PC-3 (cell line): ENCODE measurements at places on chromosomes 1 and 21. TPM values are rescaled to one million over a fixed set of nuclear protein-coding genes. Genes with fewer than 3 reads are reported as not detected.

PROX1 gene
- total RNA-seq = 0.12 TPM in 1 of 2 replicates, not detected in the other

SLC1A7 gene
- total RNA-seq = 0.23 and 0.26 TPM in 2 replicates

LGALS8 gene
- total RNA-seq = 45.7 and 47.9 TPM in 2 replicates

NKAIN1 gene
- total RNA-seq = 0.18 and 0.75 TPM in 2 replicates

HMGN2 gene
- total RNA-seq = 822 and 888 TPM in 2 replicates

LENEP gene
- total RNA-seq = not detected in 2 replicates

LAMC1 gene
- 71.5 TPM in 2 replicates for total RNA-seq

SHISAL2A gene
- not detected in 2 replicates for total RNA-seq

LMX1A gene
- not detected in 2 replicates for total RNA-seq

AKR7A2 gene
- 63.3 and 72.3 TPM in 2 replicates for total RNA-seq

GJB3 gene
- 89.9 and 97.9 TPM in 2 replicates for total RNA-seq

PTPN22 gene
- 0.04 and 0.17 TPM in 2 replicates for total RNA-seq

GBP4 gene
- 0.07 and 0.86 TPM in 2 replicates for total RNA-seq

FAM72B gene
- 11.1 and 11.6 TPM in 2 replicates for total RNA-seq

KCNE1 gene
- total RNA-seq = 0.58 and 0.69 TPM in 2 replicates

CRYBG2 gene
- 15.3 and 16.1 TPM in 2 replicates for total RNA-seq

FAM3B gene
- not detected in 2 replicates for total RNA-seq

LAPTM5 gene
- total RNA-seq = not detected in 2 replicates

C1orf94 gene
- total RNA-seq = not detected in 2 replicates

NR1I3 gene
- total RNA-seq = not detected in 2 replicates

ZNHIT6 gene
- total RNA-seq = 18.3 and 21.1 TPM in 2 replicates

KCNE2 gene
- total RNA-seq = not detected in 2 replicates

CZIB gene
- total RNA-seq = 44.1 and 47.7 TPM in 2 replicates

SPRR2E gene
- total RNA-seq = not detected in 2 replicates

OR2L5 gene
- 0.07 and 0.35 TPM in 2 replicates for total RNA-seq

PCAT6 gene
- 0.26 and 1.7 TPM in 2 replicates for total RNA-seq

ELF3 gene
- total RNA-seq = 399 and 460 TPM in 2 replicates

CELA3A gene
- not detected in 2 replicates for total RNA-seq

FCN3 gene
- total RNA-seq = not detected in 2 replicates

DAB1 gene
- total RNA-seq = not detected in 2 replicates

BRDT gene
- total RNA-seq = not detected in 2 replicates

HHAT gene
- total RNA-seq = 2.4 and 3.4 TPM in 2 replicates

RCC2 gene
- 82.7 and 95.2 TPM in 2 replicates for total RNA-seq

SLC44A3 gene
- total RNA-seq = 6.3 and 9.2 TPM in 2 replicates

HMGN1 gene
- total RNA-seq = 335 and 338 TPM in 2 replicates
